Amygdala (tissue), 56 donors: ENCODE measurements at places on chromosomes 5 and 9.

DNA sequence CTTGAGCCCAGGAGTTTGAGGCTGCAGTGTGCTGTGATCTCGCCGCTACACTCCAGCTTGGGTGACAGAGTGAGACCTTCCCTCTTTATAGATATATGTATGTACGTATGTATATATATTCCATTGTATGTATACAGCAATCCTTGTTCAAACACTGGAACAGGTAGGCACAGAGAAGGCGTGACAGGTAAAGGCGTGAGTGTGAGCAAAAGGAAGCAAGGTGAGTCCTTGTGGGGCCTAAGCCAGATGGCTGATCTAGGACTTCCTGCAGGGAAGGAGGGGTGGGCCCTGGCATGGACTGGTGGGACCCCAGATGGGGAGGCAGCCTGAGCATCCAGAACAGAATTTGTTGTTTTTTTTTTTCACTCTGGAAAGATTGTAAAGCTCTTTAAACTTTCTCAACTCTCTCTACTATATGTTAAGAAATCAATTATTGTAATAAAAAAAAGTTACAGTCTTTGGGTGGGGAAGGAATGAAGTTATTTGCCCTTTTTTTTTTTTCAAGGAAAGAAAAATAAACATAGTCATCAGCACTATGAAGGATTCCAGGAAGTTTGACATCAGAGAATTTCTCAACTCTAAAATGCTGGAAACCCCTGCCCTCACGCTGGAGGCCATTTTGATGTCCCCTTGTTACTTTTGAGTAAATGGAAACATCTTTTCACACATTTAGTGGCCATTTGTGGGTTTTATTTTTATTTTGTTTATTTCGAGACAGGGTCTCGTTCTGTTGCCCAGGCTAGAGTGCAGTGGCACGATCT lies 38.9 kb upstream of the STXBP1 start:
- no peak for DNase-seq

GRCh38 chr9:104970271-104970987 lies 42.5 kb upstream of the ABCA1 start:
- no peak for DNase-seq

- no peak for DNase-seq
Measured at GRCh38 chr5:107269256-107269655, 401.5 kb downstream of the EFNA5 start.

GRCh38 chr9:109574061-109574882 lies 76.2 kb upstream of the PTPN3 start:
- DNase-seq, result no peak
